Urothelium cell line (cell line): ENCODE measurements at places on chromosomes 3 and 15.
A peak's percentile ranks its signal among the peaks of the same experiment; 100 is the strongest.

- DNase-seq = peak; percentile 71
Observed at GRCh38 chr3:13544293-13544831, 4.6 kb upstream of the FBLN2 start.

GRCh38 chr3:19888428-19889152, 45.4 kb downstream of the EFHB start:
- no peak for DNase-seq

GRCh38 chr3:53482227-53482626, 12.2 kb upstream of the CACNA1D start:
- no peak for DNase-seq

DNA sequence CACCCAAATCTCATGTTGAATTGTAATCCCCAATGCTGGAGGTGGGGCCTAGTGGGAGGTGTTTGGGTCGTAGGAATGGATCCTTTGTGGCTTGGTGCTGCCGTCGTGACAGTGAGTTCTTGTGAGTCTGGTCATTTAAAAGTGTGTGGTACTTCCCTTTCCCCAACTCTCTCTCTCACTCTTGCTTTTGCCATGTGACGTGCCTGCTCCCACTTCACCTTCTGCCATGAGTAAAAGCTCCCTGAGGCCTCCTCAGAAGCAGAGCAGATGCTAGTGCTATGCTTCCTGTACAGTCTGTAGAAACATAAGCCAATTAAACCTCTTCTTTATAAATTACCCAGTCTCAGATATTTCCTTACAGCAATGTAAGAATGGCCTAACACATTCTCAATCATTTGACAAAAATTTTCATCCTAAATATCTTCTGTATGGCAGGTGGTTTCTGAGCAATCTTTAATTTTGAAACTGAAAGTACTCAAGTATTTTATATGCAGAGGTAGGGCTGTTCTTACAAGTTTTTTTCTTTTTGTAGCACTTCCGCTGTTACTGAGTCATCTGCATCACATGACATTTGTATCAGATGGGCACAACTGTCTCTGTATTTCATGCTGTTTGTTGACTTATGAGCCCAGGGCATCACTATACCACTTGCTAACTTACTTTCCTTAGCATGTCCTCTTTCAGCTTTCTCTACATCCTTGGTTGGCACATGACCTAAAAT, 8.8 kb downstream of the RPL39L start:
- peak; percentile 9 for DNase-seq

- no peak for DNase-seq
Observed at GRCh38 chr15:75038231-75038630, 14.8 kb downstream of the PPCDC start.

- DNase-seq = peak; percentile 27
Observed at GRCh38 chr3:32626631-32627030, 56.0 kb upstream of the DYNC1LI1 start.

GRCh38 chr15:35289024-35289617, 204.0 kb upstream of the NANOGP8 start:
- peak; percentile 34 for DNase-seq

DNA sequence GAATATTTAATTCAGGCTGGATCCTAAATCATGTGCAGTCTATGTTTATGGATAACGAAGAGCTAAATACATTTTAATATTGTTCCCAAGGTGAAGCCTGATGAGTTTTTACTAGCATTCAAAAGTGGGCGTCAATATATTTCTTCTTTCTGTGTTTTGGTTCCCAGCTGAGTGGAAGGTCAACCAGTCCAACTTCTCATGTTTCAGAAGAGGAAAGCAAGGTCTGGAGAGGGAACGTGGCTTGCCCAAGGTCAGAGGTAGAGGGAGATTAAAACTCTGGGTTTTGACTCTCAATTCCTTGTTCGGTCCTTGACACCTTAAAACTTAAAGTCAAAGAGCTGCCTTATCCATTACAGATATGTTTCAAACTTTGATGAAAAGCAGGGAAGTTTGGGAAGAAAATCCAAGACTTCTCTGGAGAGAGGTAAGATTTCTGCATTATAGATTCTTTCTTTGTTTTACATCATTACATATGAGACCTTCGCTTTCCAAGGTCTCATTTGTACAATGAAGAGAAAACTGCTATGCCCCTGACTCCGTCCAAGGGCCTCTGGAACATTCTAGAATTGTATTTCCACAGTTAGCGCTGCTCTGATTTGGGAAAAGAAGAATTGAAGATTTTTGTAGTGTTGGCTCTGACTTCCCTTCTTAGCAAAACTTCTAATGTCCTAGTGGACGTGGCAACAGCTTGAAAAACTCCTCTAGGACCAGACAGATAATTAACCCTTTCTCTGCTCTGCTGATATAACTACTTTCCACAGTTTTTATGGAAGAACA, 57.7 kb upstream of the HES1 start:
- DNase-seq = no peak

DNA sequence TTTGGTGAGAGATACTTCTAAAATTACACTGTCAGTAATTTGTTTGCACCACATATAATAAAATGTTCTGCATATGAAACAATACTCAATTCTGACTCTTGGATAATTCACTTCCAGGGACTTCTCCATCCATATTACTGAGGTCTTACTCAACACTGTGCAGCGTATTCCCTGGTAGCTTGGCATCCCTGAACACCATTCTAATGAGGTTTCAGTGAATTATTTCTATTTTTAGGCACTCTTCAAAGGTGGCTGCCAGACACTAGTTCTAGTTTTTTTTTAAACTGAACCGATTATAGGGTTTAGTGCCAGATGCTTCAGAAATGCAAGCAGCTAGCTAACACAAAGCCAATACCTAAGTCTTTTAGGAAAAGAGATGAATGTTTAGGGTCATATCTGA, 283.3 kb downstream of the FEZF2 start:
- no peak for DNase-seq

- no peak for DNase-seq
Observed at GRCh38 chr3:162743091-162743490, 1246.5 kb downstream of the OTOL1 start.

DNA sequence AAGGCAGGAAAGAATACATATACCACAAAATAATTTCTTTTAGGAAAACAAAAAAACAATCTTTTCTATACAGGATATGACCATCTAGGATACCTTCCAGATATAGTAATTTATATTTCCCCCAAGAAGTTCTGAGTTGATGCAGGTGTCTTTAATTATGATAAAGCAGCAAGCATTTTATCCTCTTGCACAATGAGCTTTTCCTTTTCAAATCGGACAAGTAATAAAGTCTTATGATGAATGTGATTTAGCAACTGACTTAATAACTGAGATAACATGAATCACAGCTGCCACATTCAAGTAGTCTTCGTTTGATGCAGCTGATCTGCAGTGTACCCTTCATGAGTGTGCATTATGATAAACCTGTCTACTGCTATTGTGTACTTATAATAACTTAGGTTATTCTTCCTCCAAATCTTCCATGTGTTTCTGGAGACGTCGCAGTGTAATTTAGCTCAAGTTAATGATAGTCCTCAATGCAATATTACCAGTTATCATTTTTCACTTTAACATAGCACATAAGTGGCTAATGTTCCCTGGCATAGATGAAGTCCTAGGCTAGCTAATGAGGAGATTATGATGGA, 260.3 kb upstream of the MRPL3 start:
- no peak for DNase-seq

- no peak for DNase-seq
Observed at GRCh38 chr3:129985113-129985512, 10.6 kb downstream of the TRH start.

DNA sequence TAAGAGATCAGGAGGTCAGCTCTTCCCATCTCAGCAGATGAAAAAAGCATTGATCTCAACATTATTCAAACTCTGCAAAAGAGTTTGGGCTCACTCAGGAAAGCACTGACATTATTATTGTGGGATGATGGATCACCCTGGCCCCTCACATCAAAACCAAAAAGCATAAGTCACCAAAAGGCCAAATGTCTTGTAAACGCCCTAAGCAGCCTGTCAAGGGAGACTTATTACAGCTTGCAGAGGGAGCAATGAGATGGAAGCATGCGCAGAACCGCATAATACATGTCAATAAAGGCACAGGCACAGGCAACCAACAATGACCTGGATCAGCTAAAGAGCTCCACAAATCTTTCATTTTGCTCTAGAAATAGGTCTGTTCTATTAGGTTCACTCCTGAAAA, 4.6 kb downstream of the FSIP1 start:
- DNase-seq = no peak

DNA sequence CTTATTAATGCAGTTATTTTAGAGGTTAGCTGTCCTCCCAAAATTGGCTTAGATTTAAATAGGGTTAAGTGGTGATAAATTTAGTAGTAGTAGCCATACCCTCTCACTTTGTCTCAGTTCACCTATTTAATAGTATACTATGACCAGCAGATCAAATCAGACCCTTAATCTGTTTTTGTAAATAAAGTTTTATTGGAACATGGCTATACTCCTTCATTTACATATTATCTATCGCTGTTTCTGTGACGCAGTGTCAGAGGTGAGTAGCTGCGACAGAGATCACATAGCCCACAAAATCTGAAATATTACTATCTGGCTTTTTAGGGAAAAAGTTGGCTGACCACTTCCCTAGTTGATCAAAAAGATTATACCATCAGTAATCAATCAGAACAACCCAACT, 113.2 kb downstream of the FILIP1L start:
- DNase-seq = no peak

DNA sequence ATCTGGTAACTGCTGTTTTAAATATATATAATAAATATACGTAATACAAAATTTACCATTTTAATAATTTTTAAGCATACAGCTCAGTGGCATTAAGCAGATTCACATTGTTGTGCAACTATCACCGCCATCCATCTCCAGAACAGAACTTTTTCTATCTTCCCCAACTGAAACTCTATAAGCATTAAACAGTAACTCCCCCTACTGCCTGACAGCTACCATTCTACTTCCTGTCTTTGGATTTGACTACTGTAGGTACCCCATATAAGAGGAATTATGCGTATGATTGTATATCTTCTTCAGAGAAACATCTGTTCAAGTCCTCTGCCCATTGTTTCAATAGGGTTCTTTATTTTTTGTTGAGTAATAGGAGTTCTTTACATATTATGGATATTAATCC, 36.8 kb downstream of the EID1 start:
- no peak for DNase-seq
